CD4-positive, alpha-beta T cell treated with Interleukin-2 at 100 ng/mL for 4 hours (primary cell): ENCODE measurements at places on chromosomes 3 and 15.

DNA sequence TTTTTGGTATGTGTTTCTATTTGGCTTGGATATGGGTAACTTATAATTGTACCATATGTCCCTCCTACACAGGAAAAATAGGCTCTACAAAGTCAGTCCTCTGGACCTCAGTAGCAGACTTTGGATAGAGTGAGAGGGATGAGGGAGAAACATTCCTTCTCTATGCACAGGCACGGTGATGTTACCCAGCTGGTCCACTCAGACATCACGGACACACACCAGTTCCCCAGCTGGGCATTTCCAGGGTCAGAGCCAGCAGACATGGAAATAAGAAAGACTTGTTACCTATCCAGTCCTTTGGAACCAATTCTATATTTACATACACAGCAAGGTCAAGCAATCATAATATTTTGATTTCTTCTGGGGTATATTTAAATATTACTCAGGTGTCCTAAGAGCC, 433.1 kb upstream of the KCNMB2 start:
- DNase-seq, result no peak

- DNase-seq, result no peak
These were observed 270.0 kb upstream of the PROK2 start for GRCh38 chr3:72054976-72055375.

DNA sequence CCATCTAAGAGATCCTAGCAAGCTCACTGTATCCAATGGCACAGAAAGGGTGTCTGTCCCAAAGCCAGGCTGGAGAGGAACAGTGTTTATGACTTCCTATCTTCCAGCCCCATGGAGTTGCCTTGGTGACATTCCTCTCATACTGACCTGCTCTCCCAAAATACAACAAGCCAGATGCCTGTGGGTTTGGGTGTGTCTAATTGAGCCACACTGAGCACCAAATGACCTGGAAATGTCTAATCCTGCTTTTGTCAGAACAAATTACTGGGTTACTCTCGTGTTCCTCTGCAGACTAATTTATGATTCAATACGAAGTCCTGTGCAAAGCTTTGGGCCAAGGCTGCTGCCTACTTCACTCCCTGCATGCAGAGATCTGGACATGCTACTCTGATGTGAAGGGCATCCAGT, 98.1 kb upstream of the STRIT1 start:
- DNase-seq, result no peak

DNA sequence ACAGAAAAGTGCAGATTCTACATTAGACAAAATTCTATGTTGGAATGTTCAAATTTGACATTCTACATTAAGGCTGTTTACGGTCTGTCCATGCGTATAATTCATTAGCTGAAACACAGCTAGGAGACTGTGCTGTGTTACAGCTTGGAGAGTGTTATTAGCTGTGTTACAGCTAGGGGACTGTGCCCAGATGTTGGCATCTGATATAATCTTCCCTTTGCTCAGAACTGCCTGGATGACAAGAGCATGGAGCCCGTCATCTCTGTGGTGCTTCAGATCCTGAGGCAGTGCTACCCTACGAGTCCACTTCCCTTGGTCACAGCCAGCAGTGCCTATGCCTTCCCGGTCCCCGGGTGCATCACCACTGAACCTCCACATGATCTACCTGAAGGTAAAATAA, 177.0 kb downstream of the AGBL1 start:
- no peak for DNase-seq

- DNase-seq, result no peak
These were observed 41.8 kb downstream of the IL5RA start for GRCh38 chr3:3068358-3068881.

- no peak for DNase-seq
These were observed 4.5 kb downstream of the CHST13 start for GRCh38 chr3:126528419-126528799.

GRCh38 chr15:89406940-89407607, 72.5 kb upstream of the POLG start:
- DNase-seq, result no peak

GRCh38 chr3:142022381-142022780, 127.0 kb downstream of the TFDP2 start:
- DNase-seq, result no peak

GRCh38 chr15:29364426-29365078, 94.9 kb upstream of the NSMCE3 start:
- no peak for DNase-seq

- DNase-seq, result no peak
These were observed 20.3 kb downstream of the TKT start for GRCh38 chr3:53235545-53235944.

DNA sequence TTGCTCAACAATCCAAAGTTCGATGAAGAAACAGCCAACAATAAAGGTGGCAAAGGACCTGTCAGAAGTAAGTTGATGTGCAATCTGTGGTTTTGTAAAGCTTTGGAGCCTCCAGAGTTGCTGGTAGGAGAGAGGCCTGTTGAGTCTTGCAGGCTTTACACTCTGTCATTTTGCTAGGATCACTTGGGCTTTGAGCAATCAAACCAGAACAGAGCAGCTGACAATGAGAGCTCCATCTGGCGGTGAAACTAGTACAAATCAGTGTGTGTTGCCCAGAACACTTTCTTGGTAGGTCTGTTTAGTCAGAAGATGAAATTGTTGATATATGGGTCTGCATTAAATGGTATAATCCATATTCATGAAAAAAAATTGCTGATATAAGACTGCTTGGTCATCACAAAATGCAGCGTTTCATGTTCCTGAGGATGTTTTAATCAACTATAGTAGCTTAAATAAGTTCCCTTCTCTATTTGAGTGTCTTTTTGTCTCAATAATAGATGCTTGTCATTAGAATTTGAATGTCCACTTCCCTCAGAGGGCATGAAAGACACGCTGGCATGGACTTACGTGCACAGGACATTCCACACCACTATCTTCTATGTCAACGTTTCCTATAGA, 25.7 kb downstream of the TMOD2 start:
- peak; percentile 76 for DNase-seq

DNA sequence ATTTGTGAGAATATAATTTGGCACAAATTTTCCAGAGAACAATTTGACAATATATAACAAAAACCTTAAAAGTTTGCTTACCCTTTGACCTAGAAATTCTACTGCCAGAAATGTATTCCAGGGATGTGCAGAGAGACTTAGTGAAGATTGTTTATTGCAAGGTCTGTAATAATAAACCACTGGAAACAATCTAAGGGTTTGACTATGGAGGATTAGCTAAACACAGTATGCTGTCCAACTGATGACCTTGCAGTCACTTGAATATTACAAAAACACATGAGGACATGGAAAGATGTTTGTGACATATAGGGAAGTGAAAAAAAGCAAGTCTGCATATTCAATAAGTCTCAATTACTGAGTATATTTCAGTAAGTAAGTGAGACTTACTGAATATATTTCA, 48.1 kb upstream of the CDV3 start:
- no peak for DNase-seq

- no peak for DNase-seq
These were observed 21.2 kb downstream of the WHAMM start for GRCh38 chr15:82830427-82831173.

GRCh38 chr3:99693636-99694035, 55.2 kb downstream of the COL8A1 start:
- no peak for DNase-seq

GRCh38 chr15:55254916-55255679, 34.5 kb downstream of the RAB27A start:
- DNase-seq, result no peak

DNA sequence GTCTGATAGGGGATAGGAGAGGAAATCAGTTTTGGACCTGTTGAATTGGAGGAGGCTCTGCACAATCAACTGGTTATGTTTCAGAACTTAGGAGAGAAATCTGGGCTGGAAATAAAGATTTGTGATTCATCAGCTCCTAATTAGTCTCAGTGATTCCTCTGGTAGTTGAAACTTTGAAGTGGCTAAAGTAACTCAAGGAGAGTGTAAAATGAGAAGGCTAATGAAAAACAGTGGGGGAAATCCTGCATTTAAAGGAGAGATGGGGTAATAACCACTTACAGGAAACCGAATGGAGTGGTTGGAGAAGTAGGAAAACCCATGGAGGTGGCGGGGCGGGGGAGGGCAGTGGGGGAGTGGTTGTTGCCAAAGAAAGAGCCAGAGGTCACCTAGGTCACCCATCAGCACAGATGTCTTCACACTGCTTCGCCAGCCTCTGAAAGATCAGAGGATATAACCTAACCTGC, 32.6 kb downstream of the MAP2K5 start:
- DNase-seq, result no peak

DNA sequence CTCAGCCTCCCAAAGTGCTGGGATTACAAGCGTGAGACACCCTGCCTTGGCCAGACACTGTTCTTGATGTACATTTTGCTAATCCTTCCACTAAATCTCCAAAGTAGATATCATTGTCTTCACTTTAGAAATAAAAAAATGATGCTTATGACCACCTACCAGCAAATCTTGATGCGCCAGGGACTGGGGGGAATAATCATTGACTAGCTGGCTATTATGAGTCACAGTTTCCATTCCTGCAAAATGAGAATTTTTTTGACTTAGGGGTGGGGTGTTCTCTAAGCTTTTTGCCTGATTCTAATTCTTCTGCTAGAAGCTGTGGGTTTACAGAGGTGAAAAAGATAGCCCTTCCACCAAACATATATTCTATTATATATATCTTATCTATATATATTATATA, 17.1 kb upstream of the RFC4 start:
- DNase-seq, result no peak

DNA sequence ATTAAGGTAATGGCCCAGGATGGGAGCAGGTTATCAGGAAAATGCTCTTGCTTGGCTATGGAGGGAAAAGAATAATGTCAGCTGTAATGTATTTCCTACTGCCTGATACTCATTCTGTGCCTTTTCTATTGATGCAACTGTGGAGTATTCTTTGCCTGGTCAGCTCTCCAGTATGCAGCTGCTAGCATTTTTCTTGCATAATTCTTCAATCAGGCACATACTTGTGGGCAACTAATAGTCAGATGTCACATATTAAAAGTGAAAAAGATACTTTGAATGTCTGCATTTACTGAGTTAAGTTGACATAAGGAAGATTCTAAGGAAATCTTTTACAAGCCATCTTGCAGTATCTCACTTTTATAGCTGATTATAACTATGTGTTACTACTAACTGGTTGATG, 29.5 kb downstream of the CD80 start:
- DNase-seq, result no peak

DNA sequence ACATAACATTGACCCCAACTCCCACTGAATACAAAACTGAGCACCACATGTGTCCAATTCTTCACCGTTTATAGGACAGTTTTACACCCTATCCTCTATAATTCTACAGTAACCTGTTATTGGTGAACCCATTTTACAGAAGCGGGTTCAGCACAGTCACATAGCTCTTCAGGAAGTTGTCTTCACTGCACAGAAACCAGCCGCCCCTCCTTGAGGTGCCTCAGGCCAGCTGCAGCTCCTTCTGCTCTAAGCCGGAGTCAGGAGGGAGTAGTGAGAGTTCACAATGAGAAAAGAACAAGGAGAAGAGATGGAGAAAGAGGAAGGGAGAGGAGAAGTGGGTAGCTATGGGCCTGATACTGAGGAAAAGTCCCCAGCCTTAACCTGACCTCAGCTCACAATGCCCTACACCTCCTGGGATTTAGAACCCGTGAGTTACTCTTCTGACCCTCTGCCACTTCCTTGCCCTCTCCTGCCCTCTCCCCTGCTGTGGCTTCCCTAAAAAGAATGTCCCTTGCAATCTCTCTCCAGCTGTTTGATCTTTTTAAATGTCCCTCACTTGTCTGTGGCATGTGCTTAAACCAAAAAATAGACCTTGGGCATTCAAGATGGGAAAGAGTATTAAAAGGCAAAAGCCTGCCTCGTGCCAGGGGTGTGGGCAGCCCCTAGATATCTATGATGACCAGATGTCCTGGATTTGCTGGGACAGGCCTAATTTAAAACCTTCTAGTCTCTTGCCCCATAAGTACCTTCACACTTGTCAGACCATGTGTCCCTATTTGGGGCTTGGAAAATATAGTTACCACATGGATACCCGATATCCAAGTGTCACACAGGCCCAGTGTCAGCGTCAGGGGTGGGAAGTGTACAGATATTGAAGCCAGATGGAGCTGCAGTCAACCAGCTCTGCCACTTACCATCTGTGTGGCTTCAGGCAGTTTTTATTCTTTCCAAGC, 71.3 kb upstream of the HES1 start:
- no peak for DNase-seq

DNA sequence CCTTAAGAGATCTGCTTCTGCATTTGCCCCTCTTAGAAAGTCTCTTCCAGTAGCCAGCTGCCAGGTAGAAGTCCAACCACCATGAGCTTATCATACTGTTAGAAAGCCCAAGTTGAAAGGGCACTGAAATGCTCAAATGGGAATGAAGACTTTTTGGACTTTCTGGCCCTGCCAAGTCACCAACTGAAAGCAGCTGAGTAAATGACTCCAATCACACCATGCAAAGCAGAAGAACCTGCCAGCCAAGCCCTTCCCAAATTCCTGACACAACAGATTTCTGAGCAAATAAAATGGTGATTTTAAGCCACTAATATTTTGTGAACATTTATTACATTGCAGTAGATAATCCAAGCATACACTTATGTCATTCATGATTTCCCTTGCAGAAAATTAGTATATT, 2.1 kb upstream of the CMTM8 start:
- DNase-seq, result no peak

GRCh38 chr3:119240101-119240590, 532 bp downstream of the B4GALT4 start:
- peak; percentile 10 for DNase-seq

- DNase-seq, result no peak
These were observed 60.5 kb downstream of the RAB7A start for GRCh38 chr3:128786434-128787020.

GRCh38 chr3:122322095-122323075, 2.7 kb upstream of the CSTA start:
- DNase-seq, result peak; percentile 48
